ENCODE measurements at places on chromosomes 2 and 18. TPM values are rescaled to one million over a fixed set of nuclear protein-coding genes. Genes with fewer than 3 reads are reported as not detected.

The PRLH gene
- not detected for total RNA-seq

The SLC4A5 gene
- 1.2 TPM for total RNA-seq

The ELOA2 gene
- total RNA-seq: not detected

The TUBB8B gene
- total RNA-seq: not detected

The SKA1 gene
- 18.3 TPM for total RNA-seq

The FNDC4 gene
- total RNA-seq: 5.3 TPM

The KHK gene
- 10.4 TPM for total RNA-seq

The SLC9A4 gene
- total RNA-seq: 0.85 TPM

The GMPPA gene
- 57.2 TPM for total RNA-seq

The GAL3ST2 gene
- total RNA-seq: 3.9 TPM

The PCARE gene
- total RNA-seq: not detected

The KLHL41 gene
- total RNA-seq: not detected

The UGT1A8 gene
- 0.17 TPM for total RNA-seq

The IL36G gene
- total RNA-seq: not detected

The SLC5A7 gene
- total RNA-seq: not detected

The EVX2 gene
- total RNA-seq: not detected
